Glutamatergic neuron (in vitro differentiated cells): ENCODE measurements at places on chromosomes 1 and 21. TPM values are rescaled to one million over a fixed set of nuclear protein-coding genes. Genes with fewer than 3 reads are reported as not detected.

- H3K4me3 ChIP-seq: no peak overlapping the region
- peaks cover 13% of the 10 kb centered on the region for H3K4me1 ChIP-seq
- peaks cover 10% of the 10 kb centered on the region for H3K27me3 ChIP-seq
- peak overlapping the region; percentile 84 for H3K27ac ChIP-seq
- H3K36me3 ChIP-seq: peaks cover 7% of the 10 kb centered on the region
These were observed 112.6 kb downstream of the ADAMTS1 start for GRCh38 chr21:26732432-26733221.

- peaks cover 21% of the 10 kb centered on the region for H3K27me3 ChIP-seq
- no peak for DNase-seq
- H3K4me1 ChIP-seq: peaks cover 31% of the 10 kb centered on the region
- peak overlapping the region; percentile 28 for H3K4me3 ChIP-seq
- peaks cover 16% of the 10 kb centered on the region for H3K36me3 ChIP-seq
These were observed 25.8 kb downstream of the TRIM62 start for GRCh38 chr1:33155877-33156538.

The ZMPSTE24 gene
- total RNA-seq: 32.8 TPM

DNA sequence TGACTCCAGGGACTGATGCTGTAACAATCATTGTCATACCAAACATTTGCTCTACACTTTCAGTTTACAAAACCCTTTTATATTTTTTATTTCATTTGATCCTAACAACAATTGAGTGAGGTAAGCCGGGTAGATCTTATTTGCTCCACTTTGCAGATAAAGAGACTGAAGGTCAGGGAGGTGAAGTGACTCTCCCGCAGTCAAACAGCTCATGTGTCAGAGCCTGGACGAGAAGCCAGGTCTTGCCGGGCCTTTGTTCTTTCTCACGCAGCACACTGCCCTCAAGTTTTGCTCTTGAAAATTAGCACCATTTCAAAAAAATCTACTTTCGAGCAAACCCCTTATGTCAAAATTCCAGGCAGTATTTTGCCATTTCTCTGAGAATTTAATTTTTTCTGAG, 65.2 kb downstream of the CD247 start:
- peaks cover 2% of the 10 kb centered on the region for H3K4me1 ChIP-seq
- peaks cover 13% of the 10 kb centered on the region for H3K27me3 ChIP-seq
- peaks cover 5% of the 10 kb centered on the region for H3K36me3 ChIP-seq
- no peak overlapping the region for H3K4me3 ChIP-seq

DNA sequence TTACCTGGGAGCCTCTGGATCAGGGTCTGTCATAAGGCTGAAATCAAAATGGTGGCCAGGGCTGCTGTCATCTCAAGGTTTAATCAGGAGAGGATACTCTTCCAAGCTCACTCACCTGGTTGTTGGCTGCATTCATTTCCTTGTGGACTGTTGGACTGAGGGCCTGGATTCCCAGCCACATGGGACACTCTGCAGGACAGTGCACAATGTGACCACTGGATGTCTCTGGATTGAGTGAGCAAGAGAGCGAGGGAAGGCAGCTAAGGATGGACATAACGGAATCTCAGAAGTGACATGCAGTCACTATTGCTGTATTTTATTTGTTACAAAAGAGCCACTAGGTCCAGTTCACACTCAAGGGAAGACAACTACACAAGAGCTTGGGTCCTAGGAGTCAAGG, 229.1 kb downstream of the S1PR1 start:
- no peak for DNase-seq
- peaks cover 2% of the 10 kb centered on the region for H3K27me3 ChIP-seq
- H3K27ac ChIP-seq: no peak overlapping the region
- H3K4me3 ChIP-seq: no peak overlapping the region

DNA sequence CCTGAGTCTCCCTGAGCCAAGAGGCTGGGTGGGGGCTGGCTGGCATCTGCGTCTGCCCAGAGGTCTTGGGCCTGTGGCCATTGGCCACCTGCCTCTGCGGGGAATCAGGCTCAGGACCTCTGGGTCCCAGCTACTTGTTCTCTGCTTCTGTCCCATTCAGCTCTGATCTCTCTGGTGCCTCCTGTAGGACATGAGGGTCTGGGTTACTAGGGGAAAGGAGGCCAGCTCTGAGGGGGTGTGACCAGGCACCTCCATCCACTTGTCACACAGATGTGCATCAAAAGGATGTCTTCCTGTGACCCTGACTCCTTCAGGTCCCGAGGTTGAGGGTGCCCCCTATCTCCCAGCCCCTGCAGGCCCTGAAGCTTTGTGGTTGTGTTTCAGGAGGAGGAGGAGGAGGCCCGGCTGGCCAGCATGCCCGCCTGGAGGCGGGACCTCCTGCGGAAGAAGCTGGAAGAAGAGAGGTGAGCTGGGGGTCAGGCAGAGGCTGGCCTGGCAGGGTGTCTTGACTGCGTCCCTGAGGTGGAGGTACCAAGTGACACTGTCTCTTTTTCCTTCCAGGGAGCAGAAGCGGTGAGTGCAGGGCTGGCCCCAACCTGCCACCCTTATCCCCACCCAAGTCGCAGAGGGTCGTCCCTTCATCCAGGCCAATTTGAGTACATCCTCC, 9.0 kb downstream of the TNFRSF25 start:
- H3K4me3 ChIP-seq: no peak overlapping the region
- peaks cover 17% of the 10 kb centered on the region for H3K27me3 ChIP-seq
- no peaks in the 10 kb centered on the region for H3K36me3 ChIP-seq
